ENCODE measurements at places on chromosomes 13 and 19.

DNA sequence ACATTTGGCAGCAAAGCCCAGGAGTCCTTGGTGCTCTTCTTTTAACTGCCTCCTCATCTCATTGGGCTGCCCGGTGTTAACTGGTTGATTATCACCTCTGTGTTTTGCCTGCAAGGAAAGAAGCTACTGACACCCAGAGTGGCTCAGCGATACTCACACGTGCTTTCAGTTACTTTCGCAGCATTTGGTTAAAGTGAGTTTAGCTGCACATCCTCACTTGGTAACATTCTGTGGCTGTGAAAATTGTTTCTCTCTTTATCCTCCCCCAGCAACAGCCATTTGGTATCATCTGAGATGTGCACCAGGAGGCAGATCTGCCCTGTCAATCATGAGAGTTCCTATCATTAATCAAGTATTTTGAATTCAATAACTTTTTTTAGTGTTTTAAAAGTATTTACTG, 44.6 kb upstream of the GPR183 start:
- DNase-seq, result no peak

DNA sequence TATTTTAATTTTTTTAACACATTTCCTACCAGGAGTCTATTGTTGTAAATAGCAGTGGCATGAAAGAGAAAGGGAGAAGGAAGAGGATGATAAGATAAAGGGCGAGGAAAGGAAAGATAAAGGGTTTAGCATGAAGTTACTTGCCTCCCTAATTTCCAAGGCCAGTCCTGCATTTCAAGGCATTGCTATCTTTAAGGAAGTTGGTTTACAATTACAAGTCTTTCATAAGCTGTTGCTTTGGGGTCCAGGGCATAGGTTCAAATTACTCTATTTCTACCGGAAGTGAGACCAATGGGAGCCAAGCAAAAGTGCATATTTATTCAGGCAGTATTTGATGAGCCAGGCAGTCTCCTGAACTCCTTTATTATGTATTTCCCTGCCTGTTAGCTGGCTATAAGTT, 27.7 kb upstream of the UBL3 start:
- DNase-seq, result no peak

- DNase-seq, result peak; percentile 24
Measured at GRCh38 chr13:91406619-91407018, 8.2 kb downstream of the GPC5 start.

DNA sequence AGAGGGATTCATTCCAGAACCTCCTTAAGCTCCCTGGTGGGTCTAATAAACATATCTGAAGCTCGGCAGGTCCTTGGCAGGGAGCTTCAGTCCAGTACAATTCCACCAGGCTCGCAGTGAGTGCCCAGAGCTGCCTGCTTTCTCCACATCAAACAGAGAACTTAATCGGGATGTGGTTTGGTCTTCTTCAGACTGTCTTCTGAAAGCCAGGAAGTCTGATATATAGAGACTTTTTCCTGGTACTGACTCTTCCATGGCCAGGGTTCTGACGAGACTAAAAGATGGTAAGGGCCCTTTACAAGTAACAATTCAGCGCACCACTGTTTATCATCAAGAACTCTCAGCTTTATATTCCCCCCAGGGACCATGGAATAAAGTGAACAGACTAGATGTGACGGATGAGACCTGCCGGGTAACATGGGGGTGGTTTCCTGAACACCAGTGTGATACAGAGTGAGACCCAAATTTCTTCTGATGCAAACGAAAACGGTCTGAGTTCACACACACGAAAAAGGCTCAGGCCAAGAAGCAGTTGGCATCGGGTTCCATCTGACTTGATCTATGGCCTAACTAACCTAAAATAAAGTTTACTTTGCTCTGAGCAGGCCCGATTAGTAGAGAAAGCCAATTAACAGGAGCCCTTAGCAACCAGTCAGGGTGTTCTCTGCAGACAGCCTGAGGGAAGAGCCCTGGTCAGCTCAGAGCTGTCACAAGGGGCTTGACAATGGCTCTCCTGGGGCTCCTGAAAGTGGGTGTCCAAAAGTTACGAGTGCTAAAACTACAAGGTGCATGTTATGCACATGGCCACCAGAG, 29.0 kb downstream of the RANBP3 start:
- DNase-seq, result no peak

DNA sequence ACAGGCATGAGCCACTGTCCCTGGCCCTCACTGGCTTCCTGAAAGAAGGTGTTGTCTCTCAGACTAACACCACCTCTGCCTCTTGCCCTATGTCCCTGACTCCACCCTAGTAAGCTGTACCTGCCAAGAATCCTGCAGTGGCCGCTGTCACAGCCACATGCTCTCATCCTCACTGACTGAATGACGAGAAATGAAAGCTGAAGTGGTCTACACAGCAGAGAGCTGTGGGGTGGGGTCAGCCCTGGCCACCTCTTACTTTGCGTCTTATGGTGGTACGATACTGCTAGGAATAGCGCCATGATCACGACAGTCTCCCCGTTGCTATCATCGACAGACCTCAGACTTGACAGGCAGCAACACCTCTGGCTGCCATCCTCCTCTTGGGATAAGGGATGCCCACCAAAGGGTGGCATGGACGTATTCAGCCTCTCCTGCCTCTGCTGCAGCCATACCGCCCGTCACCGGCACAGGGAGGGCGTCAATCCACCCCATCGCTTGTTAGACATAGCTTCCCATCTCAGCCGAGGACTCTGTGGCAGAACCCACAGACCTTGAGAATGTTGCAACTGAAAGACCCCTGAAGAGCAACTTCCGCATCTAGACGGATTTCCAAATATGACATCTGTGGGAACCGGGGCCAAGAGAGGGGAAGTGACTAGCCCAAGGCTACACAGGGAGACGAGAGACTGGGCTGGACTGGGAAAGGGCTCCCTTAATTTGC, 809 bp downstream of the MYO1F start:
- DNase-seq, result no peak

DNA sequence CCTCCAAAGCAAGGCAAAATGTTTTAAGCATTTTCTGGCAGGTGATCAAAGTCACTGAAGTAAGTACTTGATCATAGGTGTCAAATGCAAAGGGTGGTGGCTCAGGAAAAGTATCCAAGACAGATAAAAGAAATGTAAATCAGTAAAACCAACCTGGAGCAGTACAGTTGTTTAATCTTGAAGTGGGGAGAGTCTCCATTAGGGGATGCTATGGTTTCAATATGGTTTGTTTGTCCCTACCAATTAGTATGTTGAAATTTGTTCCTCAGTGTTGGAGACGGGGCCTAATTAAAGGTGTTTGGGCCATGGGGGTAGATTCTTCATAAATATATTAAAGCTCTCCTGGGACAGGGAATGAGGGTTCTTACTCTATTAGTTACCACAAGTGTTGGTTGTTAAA, 1781.7 kb upstream of the PRR20A start:
- no peak for DNase-seq

DNA sequence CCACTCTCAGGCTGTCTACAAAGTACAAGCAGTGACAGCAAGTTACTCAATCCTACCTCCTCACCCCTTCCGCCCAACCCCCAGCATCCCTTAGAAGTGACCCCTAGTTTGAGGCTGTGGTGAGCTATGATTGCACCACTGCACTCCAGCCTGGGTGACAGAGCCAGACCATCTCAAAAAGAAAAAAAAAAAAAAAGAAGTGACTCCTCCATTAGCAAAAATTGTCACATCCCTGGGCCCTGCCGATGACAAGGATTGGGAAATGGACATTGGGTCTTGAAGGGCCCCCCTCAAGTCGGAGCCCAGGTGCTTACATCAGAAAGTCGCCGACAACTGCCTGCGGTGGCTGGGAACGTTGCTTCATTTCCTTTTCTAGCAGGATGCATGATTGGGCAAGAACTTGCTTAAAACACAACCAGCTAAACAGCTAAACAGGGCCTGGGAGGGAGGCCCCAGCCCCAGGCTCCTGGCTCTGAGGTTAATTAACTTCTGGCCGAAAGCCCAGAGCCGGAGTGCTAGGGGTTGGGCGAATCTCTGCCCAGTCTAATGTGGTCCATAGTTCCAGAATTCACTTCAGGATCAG, 15.3 kb downstream of the RAB3D start:
- DNase-seq, result peak; percentile 66

DNA sequence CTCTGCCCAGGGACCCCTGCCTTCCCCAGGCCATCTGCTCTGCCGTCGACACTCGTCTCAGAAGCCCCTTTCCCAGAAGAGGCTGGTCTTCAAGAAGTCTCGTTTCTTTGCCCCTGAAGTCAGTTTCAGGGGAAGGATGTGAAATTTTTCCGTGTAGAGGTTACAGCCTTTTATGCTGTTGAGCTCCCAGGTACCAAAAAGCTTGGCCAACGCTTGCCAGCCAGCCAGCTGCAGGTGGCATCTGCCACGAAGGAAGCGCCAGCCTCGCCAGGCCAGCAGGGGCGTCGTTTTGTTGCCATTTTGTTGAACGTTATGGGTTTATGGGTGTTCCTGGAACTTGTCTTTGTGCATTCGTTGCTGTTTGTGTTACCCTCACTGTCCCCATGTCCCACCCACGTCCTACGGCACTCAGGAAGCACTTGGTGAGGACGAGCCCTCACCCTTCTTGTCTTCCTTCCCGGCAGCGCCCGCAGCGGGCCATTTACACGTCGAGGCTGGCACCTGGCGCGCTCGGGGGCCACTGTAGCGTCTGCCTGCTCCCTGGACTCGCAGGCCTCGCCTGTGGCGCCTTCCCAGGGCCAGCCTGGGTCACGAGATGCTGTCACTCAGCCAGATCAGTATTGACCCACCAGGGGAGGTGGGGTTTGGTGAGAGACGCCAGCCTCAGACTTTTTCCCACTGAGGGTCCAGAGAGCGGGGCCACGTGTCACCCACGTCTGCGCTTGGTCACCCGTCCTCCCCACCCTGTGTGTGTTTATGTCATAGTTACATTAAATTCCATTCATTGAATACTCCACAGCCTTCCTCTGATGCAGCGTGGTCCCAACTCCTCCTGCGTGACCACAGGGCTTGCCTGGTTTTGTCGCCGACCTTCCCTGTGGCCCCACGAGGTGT, 37.1 kb downstream of the AP1M1 start:
- DNase-seq, result no peak

DNA sequence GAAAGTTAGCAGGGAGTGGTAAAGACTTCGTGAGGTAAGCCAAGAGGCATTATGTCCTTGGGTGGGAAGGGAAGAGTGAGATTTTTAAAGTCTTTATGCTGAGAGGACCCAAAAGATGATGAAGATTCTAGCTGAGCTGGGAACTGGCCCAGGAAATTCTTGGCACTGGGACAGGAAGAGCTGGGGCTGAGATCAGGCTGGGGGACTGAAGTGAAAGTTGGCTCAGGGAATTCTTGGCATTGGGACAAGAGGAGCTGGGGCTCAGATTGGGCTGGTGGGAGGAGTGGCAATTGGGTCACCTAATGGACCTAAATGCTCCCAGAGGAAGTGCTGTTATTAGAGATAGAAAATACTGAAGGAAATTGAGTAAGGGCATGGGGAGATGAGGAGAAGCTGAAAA, 8.8 kb downstream of the SCEL start:
- DNase-seq, result peak; percentile 16

DNA sequence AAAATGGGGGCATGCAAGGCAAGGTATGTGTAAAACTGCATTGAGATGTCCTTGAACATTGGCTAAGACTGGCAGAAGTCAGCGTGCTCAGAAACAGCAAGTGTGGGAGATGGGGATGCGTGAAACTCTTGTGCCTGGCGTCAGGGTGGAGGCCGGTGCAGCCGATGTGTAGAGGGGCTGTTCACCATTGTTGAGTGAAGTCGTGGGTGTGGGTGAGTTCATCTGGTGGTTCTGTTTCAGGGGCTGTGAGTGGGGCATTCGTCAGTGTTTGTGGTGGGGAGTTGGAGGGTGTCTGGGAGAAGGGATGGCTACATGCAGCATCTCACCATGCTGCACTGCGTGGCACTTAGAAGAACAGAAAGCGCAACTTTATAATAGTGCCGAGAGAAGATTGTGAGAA, 11.4 kb upstream of the MIA start:
- DNase-seq, result no peak
